Transverse colon (tissue), 4 donors: ENCODE measurements at places on chromosomes 7 and 10.

- no peak for DNase-seq
Measured at GRCh38 chr10:25028711-25029110, 12.3 kb downstream of the THNSL1 start.

GRCh38 chr7:44608916-44609648, 2.7 kb downstream of the OGDH start:
- DNase-seq: no peak

DNA sequence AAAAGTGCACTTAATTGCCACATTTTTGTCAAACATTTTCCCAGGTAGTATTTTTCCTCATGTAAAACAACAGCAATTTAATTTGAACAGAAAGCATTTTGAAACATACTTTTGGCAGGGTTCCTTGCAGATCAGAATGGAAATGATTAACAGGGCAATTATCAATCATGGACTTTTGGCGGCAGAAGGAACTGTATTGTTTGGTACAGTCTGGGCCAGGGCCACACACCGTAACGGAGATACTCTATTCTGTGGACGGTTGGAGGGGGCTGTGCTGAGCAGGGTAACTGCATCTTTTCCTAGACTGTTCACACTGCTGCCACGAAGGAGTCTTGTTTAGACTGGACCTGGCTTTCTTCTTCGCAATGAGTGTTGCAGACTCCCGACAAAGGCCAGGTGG, 62.3 kb downstream of the EGFR start:
- no peak for DNase-seq

- no peak for DNase-seq
Measured at GRCh38 chr10:125605167-125605566, 77.8 kb downstream of the TEX36 start.

DNA sequence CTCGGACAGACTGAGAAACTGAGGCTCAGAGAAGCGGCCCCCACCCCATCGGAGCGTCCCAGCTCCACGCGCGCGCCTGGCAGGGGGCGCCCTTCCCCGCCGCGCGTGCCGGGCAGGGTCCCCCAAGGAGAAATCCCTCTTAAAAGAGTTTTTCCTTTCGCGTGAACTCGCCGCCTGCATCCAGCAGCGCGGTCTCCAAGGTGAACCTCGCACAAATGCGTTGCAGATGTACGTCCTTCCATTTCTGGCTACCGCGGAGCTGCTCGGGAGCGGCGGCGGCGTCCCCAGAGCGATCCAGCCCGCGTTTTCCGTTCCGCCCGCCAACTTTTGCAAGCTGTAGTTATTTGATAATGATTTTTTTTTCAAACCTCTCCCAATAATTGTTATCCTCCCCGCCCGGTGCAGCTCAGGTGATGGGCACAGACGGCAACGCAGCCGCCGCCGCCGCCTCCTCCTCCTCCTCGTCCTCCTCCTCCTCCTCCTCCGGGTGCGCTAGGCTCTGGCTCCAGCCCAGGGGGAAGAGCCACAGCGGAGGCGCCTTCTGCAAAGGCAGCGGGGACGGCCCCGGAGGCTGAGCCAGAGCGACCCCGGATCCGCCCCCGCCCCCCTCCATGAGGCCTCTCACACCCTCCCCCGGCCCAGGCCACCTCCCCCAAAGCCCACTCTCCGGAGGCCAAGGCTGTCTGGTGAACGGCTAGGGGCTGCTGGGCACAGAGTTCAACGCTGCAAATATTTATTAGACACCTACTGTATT, 74.0 kb upstream of the CUX1 start:
- peak; percentile 72 for DNase-seq

- no peak for DNase-seq
Measured at GRCh38 chr10:59335497-59335896, 26.9 kb downstream of the FAM13C start.

GRCh38 chr7:80260606-80261005, 126.0 kb downstream of the GNAI1 start:
- DNase-seq: no peak

GRCh38 chr7:1899196-1899595, 229.1 kb downstream of the ELFN1 start:
- no peak for DNase-seq

DNA sequence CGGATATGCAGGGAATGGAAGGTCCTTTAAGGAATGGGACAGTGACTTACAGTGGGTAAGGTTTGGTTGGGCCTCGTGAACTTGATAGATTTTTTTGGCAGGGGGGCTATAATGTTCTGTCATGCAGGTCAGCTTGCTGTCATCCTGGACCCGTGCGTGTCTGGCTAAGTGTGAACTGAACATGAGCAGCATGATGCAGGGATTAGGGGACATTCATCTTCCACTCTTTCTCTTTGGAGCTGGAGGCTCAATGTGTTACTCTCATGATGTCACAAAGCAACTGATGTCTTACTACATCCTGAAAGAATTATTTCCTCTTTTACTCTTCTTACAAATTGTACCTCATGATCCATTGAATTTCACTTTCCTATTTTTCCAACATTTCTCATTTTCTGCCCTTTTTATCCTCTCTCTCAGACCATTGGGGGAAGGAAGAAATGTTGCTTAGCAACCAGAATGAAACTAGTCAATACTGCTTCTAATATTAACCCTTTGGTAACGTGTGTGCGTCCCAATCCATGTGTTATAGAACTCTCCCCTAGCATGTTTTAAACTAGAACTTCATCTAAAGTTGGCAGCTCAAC, 549.1 kb downstream of the LRMDA start:
- DNase-seq: no peak

DNA sequence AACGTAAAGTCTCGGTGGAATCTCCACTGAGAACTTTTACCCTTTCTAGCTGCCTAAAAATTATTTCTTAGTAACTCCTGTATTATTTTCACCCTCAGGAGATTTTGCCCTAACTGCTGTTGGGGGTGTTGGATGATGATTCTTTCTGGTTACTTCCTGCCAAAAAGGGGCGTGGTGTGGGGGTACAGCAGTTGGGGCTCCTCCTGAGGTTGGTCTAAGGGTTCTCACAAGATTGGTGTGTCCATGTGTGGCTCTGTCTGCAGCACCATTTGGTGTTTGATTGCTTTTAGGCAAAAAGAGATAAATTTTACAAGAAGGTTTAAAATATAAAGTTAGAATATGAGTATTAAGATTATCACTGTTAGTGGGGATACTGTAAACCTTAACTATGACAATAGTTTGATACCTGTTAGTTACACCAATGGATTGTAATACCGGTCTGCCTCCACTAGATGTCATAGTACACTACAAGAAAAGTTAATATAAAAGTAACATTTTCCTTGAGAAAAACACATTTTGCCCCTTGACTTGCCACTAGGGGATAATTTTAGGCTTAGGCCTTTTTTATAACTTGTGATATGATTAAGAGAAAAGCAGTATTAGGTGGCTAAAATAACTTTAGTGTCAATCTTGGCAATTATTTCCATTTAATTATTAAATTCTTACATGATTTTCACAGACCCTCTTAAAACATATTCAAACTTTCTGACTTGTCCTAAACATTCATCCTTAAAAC, 928.7 kb downstream of the IPMK start:
- DNase-seq: no peak

GRCh38 chr7:132709971-132710567, 133.8 kb upstream of the PLXNA4 start:
- no peak for DNase-seq

- DNase-seq: no peak
Measured at GRCh38 chr7:25675789-25676474, 447.6 kb upstream of the NPVF start.

DNA sequence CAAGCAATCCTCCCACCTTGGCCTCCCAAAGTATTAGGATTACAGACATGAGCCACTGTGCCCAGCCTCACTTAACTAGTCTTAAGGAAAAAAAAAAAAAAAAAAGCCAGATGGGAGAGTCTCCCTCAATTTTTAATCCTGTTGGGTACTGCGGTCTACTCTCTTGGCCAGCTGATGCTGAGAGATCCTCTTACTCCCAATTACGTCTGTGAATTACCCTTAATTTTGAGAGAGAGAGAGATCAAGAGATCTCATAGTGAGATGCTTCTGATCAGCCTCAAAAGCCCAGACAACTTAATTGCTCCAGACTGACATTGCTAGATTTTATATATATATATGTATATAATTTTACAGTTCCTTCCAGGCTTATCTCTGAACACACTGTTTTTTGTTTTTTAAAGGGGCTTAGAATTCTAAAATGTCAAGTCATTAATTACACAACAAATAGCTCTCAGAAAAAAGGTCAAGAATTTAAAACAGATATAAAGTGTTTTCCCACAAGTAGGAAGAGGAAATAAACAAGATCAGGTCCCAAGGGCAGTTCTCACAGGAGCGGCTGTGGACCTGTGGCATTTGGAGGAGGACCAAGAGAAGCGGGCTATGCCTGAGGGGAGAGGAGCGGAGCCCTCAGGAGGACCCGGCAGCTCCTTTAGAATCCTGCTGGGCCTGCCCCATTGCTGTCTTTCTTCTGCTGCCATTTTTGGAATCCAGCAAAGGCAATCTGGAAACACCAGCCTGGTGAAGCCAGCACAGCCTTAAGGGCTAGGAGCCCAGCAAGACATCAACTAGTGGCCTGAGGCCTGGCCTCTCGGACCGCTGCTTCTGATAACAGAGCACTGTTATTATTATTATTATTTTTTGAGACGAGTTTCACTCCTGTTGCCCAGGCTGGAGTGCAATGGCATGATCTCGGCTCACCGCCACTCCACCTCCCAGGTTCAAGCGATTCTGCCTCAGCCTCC, 30.1 kb downstream of the DENND2A start:
- DNase-seq: no peak

DNA sequence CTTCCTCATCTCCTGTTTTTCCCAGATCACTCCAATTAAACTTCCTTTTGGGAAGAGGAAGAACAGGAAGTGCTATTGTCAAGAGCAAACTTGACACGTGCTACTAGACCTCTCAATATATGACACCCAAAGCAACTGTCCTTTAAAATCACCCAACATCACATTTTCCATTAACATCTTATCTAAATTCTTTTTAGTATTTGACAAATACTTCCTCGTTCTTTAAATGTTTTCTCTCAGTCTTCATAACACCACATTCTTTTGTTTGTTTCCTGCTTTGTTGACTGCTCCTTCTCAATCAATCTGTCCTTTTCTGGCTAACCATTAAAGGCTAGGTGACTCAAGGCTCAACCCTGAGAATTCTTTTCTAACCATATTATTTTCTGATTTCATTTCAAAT, 7.1 kb upstream of the TFPI2 start:
- no peak for DNase-seq

DNA sequence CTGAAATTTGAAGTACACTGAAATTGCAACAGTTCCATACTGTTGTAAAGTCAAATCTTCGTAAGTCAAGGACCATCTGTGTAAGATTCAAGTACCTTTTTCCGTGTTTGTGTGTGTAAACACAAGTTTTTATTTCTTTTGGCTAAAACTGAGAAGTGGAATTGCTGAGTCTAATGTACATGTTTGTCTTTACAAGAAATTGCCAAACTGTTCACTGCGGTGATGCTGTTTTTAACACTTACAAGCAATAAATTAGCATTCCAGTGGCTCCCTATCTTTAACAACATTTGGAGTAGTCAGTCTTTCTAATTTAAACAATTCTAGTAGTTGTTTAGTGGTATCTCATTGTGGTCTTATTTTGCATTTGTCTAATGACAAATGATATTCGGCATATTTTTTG, 23.3 kb downstream of the CALD1 start:
- DNase-seq: no peak

GRCh38 chr7:114426382-114426781, 11.8 kb downstream of the FOXP2 start:
- no peak for DNase-seq

DNA sequence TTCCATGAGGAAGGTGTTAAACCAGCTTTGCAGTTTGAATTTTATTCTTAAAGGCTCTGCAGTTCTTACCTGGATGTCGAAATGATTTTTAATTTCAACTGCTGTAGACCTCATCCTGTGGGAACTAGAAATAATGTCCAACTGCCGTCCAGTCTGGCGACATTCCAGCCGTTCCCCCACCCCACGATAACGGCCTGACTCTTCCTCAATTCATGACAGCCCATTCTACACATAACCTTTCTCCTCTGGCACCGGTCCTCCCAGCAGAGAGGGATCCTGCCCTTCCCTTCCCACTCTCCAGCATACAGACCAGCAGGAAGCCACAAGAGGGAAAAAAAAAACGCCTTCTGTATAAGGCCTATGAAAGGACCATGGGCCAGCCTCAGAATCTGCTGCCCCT, 51.8 kb upstream of the PRR15 start:
- no peak for DNase-seq

DNA sequence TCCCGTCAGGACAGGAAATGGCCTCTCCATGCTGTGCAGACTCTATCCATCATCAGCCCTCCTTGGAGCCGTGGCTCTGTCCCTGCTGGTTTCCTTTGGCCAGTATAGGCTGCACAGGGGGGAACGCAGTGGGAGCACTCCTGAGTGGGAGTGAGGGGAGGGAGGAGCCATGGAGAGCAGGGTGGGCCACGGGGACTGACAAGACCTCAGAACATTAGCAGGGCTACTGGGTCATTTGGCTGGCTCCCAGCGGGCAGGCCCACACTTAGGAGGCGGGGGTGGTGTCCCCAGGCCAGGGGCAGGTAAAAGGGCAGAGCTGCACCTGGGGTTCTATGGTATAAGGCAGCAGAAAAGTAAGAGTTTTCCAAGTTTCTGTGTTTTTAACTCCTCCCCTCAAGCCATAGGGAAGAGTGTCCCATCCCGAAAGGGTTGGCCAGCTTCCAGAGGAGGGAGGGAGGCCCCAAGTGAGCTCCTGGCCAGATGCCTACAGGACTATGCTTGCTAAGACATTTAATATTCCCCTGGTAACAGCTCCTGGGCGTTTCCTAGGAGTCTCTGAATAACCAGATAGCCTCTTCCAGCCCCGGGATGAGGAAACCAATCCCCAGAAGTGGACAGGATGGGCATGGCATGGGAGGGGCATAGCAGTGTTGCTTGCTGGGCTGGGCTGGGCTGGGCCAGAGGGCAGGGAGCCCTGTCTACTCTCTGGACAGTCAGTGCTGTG, 5.5 kb upstream of the OPN4 start:
- peak; percentile 65 for DNase-seq

DNA sequence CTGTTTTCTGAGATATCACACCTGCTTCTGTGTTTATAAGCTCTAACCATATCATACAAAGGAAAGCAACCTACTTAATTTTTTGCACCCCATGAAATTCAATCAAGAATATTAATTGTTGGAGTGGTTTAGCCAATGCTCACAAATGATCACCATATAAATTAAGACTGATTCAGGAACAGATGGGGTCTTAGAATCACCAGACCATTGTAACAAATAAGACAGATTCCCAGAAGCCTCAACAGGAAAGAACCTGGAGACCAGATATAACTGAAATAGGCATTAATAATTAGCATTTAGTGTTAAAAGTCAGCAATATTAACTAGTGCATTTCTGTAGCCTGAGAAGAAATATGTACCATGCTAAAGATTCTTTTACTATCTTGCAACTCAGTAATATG, 73.6 kb downstream of the SLC13A1 start:
- DNase-seq: no peak
